Stimulated activated CD8-positive, alpha-beta memory T cell treated with anti-CD3 and anti-CD28 coated beads, Interleukin-4, amount 100 ng/mL, for 4 hours (primary cell): ENCODE measurements at places on chromosomes 7 and 10.

- no peak for DNase-seq
These were observed 7.1 kb downstream of the BAG3 start for GRCh38 chr10:119658274-119658673.

DNA sequence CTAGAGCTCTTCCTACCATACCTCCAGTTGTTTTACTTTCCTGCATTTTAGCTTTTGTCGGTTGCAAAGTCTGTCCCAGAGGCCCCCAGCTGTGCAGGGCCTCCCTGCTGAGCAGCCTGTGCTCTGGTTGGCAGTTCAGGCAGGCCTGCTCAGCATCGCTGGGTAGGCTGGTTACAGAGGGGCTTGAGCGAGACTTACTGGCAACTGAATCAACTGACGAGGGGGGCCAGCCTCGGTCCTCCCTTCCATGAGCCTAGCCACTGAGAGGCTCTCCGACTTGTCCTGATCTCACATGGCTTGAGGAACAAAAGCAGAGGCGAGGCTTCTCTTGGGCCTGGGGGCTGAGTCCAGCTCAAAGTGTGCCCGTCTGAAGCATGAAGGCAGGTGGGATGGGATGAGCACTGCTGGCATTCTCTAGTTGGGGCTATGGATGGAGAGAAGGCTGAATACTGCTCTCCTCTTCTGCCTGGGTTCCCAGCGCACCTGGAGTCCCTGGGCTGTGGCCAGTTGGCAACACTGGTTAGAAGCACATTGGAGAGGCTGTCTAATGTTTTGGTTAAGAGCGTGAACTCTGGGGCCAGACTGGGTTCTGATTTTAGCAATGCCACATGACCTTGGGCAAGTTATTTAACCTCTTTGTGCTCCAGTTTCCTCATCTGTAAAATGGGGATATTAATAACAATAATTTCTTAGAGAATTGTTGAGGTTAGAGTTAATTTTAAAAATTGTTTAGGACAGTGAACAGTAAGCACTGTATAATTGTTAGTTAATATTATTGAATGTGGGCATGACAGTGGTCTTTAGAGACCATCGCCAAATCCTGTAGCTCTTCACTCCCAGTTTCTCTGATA lies 6.9 kb upstream of the SFRP5 start:
- no peak for DNase-seq

DNA sequence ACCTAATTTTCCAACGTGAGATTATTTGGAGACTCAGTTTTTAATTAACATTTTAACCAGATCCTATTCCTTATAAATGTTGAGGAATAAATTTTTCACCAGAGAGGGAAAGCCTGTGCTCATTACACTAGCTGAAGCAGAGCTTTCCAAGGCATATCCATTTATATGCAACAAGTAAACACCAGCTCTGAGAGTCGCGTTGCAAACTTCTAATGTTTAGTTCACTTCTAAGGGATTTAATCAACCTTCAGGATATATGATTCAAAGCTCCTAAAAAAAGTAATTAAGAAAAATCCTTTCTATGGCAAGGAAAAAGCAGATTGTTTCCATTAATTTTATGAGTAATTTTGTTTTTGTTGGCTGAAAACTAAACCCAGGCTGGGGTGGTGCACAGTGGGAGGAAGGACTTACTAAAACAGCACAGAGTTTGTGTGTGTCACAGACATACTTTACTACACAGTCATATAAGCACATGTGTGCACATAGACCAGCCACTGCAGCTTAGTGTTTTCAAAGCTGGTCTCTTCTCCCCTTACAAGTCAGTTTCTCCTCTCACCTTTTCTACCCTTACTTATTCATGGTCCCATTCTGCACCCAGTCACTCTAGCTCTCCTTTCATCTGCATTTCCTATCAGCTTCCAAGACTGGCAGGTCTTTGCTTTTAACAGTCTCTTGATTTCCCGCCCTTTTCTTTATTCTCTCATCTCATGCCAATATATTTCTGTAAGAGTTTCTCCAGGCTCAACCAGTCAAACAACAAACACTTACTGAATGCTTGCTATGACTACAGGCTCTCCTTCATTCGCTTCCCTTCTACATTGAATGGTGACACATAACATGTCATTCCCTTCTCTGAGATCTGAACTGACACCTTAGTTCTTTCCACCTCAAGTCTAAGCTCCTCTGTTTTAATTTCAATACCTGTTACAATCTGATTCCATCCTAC lies 81.1 kb upstream of the FZD1 start:
- DNase-seq = no peak

DNA sequence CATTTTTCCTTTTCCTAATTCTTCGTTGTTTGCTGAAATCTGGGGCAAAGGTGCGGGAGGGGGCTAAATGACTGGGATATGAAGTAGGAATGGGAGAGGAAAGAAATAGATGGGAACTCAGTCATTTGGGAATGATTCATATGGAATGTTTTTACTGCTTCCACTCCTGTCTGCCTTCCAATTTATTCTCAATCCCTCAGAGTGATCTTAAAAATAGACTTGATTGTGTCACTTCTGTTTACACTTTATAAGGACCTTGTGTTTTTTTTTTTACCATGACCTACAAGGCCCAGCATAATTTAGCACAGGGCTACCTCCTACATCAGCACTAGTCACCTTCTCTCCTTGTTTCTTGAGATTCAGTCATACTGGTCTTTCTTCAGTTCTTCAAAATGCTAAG lies 97.9 kb downstream of the PTEN start:
- DNase-seq = no peak

DNA sequence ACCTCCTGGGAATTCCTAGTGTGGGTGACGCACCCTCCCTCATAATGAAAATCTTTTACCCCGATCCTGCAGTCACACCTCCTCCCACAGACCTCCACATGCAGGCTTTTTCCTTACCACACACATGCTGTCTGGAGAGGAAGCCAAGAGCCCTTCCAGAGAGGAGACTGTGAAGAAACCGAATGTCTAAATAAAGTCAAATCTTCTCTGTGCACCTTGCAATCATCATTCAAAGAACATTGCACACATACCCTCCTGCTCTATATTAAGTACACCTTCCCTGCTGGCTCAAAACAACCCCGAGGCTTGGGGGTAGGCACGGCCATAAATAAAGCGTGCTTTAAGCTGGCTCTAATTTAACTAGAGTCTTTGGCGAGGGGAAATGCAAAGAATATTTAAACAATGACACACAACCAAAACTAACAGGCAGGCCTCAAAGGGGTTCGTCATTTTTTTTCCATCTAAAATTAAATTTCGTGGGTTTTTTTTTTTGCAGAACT lies 34.9 kb downstream of the CALML3 start:
- DNase-seq = no peak

- no peak for DNase-seq
These were observed 18.0 kb upstream of the NPVF start for GRCh38 chr7:25246306-25246705.

GRCh38 chr7:5532536-5533335 lies 109.1 kb upstream of the TNRC18 start:
- DNase-seq = no peak

- DNase-seq = no peak
These were observed 2.7 kb upstream of the CPVL start for GRCh38 chr7:29149036-29149435.

DNA sequence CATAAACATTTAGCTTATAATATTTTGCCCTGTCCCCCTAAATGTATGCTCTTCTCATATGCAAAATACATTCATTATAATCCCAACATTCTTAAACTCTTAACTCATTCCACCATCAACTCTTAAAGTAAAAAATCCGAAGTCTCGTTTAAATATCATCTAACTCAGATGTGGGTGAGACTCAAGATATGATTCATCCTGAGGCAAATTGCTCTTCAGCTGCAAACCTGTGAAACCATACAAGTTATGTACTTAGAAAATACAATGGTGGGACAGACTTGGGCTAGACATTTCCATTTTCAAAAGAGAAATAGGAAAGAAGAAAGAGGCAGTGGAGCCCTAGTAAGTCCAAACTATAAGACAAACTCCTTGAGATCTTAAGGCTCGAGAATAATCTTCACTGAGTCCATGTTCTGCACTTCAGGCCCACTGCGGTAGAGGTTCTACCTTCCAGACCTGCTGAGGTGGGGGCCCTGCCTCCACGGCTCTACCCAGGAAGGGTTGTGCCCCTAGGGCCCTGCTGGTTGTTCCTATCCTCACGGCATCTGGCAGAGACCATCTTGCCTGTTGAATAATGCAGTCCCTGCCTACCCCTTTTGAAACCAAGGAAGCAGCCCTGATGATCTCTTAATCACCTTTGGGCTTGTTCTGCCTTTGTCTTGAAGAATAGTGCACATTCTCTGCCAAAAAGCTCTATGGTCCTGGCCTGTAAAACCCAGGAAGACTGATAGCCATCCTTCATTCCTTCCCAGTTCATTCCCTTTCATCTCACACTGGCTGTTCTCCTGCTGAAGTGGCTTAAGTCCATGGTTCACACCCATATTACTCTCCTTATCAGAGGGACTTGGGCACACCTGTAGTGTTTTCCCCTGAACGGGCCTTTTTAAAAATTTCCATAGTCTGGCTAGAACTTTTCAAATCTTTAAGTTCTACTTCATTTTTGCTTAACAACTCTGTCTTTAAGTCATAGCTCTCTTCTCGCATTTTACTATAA lies 37.3 kb downstream of the INPP5F start:
- DNase-seq = no peak
